Suprapubic skin (tissue), 4 donors: ENCODE measurements at places on chromosomes 13 and 19. TPM values are rescaled to one million over a fixed set of nuclear protein-coding genes. Genes with fewer than 3 reads are reported as not detected.

Gene ZNF177
- total RNA-seq = not detected

Gene FFAR2
- total RNA-seq = 0.64 TPM

Gene KLK8
- total RNA-seq = 77.1 TPM

Gene IGSF23
- total RNA-seq = not detected

DNA sequence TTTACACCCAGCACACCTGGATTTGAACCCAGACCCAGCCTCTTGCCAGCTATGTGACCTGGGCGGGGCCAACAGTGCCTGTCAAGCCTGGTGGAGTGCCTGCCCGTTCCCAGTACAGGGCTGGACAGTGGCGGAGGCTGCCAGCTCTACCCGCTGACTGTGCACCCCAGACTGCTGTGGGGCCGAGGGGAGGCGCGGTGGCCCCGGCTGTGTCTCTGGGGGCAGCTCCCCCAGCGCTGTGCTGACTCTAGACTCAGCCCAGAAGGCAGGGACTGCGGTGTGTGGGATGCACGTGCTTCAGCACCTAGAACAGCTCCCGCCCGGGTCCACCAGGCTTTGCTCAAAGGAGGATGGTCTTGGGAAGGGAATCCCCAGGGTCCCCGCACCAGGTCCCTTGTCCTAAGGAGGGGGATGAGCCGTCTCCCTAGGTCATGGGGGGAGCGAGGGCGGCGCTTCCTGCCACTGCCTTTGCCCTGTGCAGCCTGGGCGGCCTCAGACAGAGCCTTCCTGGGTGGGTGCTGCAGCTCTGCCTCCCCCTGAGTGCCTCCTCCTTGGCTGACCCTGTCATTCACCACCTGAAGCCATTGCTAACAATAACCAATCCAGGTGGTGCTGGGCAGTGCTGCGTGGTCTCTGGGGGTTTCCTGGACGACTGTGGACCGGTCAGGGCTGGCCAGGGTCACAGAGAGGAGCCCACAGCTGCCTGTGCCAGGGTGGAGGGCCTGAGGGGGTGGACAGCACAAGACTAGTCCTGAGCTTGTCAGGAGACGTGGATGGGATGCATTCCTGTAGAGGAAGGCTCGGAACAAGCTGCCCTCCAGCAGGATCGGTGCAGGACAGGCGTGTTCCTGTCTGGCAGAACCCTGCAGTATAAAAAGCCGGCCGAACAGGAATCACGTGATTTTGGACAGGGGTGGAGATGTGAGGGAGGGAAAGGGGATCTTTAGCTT, 18.6 kb downstream of the TMEM255B start:
- DNase-seq = no peak

DNA sequence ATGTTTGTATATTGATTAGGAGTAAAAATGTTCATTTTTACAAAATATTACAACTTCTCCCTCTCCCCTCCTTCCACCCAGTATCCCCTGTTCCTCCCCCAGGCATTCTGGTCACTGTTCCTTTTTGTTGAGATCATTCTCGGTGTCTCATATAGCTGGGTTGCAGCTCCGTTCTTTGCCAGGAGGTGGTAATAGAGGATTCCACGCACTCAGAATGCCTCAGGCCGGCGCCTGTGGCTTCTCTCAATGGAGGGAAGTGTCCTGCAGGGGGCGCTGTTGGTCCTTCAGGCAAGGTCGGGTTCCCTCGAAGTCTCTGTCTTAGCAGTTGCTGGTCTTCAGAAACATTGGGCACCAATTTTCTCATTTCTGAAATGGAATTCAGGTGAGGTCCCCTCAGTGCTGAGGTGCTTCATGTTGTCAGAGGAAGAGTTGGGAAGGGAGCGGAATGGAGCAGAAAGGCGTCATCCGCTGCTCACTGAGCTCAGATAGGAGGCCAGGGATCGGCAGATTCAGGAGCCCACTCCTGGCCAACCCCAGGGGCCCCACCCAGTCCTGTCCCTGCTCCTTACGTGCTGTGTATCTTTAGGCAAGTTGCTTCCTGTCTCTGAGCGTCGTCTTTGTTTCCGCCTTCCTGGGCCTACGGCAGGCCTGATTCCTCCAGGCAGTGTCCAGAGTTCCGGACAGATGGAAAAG, 10.3 kb upstream of the GARIN5A start:
- DNase-seq = no peak

- DNase-seq = no peak
Measured at GRCh38 chr13:110268061-110268460, 38.9 kb downstream of the COL4A1 start.

- no peak for DNase-seq
Measured at GRCh38 chr13:110509971-110510786, 51.3 kb downstream of the RAB20 start.

DNA sequence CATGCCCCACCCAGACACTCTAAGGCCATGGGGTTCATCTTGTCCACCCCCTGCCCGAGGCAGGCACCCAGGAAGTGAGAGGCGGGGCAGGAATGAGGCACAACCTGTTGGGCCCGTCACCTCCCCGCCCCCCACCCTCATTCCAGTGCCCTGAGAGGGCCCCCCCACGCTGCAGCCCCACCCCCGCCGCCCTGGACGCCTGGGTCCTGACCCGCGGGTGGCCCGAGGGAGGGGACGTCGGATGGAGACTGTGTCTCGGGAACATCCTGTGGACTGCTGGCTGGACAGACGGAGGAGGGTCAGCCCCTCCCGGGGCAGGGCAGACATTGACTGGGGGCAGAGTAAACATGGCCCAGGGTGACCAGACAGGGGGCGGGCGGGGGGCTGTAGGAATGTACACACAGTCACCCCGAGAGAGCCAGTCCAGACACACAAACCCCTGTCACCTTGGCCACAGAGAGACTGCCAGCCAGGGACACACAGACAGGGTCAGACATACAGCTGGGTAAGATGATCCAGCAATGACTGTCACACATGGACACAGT, 7.4 kb upstream of the JUNB start:
- DNase-seq = peak; percentile 82

- no peak for DNase-seq
Measured at GRCh38 chr19:11046605-11047354, 42.5 kb upstream of the LDLR start.

- peak; percentile 26 for DNase-seq
Measured at GRCh38 chr19:46862974-46863632, 2.3 kb downstream of the ARHGAP35 start.

GRCh38 chr19:3343619-3344502, 22.5 kb upstream of the NFIC start:
- DNase-seq = peak; percentile 96

DNA sequence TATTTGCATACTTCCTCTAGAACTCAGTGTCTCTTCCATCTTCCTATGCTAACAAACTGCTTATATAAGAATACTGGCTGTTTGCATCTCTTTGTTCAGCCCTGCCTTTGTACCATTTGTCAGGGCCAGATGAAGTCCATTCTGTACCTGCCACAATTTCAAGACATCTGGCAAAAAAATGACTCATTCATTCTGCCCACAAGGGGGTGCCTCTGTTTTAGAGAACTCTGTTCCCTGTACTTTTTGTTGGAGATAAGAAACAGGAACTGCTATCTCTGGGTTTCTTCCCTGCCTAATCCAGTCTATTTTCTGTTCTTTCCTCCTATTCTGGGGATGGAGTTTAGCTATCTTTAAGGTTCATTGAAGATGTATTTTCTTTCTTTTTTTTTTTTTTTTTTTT, 23.0 kb downstream of the ZNF568 start:
- DNase-seq = no peak

Gene VWA8
- 14.5 TPM for total RNA-seq

GRCh38 chr13:79212064-79212619, 193.9 kb downstream of the RBM26 start:
- no peak for DNase-seq

DNA sequence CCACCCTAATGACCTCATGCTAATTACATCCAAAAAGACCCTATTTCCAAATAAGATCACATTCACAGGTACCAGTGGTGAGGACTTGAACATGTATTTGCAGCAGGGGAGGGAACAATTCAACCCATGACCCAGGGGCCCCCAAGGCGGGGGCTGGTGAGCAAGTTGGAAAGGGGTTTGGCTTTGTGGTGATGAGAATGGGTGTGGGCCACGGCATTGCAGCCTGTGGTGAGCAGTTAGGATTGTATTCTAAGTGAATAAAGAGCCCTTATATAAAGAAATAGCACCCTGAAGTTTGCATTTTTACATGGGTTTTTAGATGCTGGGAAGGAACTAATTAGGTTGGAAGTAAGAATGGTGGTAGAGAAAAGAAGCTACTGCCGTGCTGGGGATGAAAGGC, 694.2 kb downstream of the EFNB2 start:
- DNase-seq = no peak

GRCh38 chr13:103883164-103883563, 816.9 kb upstream of the SLC10A2 start:
- DNase-seq = peak; percentile 91

GRCh38 chr13:113746143-113746525, 12.9 kb upstream of the TMEM255B start:
- no peak for DNase-seq

Gene SMAD9
- 2.4 TPM for total RNA-seq

DNA sequence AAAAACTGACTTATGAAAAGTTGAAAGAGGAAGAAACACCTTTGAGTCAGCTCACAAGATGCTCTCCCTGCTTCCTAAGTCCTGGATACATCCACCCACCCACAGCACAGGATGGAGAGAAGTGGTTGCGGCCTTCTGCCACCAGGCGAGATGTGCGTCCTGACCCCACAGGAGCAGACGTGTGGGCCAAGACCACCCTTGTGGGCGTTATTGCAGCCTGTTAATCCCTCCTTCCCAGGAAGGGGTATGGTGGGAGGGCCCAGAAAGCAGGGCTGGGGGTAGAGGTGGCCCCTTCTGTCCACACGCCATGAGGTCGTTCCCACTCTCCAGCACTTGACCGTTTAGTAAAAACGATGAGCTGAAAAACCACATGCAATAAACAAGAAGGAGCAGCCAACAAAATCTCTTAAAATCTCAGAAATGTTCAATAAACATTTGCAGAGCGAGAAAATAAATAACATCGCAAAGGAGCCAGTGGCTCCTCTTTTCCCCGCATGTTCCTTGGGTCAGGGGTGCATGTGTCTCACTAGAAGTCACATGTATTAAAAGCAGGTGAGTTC, 2.4 kb upstream of the AKAP8L start:
- DNase-seq = no peak

DNA sequence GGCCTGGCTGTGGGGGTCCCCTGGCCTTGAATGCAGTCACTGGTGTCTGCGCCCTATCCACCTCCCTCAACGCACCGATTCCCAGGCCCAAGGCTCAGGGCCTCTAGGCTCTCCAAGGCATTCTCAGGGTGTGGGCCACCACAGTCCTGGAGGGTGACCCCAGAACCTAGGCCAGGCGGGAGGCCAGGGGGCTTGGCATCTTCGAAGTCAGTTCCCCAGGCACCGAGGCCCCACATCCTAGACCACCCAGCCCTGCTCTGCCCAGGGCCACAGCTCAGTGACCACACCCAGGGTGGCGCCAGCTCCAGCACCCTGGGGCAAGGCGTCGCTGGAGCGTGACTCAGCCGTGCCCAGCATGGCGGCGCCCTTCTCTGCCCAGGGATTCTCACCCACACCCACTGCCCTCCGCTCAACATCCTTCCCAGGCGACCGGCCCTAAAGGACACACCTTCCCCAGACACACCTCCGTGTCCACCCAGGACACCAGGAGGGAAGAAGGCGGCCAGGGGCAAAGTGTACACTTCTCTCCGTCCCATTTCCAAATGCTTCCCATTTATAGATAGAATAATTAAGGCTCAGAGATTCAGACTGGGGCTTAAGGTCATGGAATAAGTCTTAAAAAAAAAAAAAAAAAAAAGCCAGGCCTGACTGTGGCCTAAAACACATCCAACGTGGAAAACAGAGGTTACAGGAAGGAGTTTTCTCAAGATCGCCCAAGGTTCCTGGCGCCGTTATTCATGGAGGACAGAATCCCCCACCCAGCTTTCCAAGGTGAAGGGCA, 36.4 kb upstream of the NANOS3 start:
- peak; percentile 89 for DNase-seq

- DNase-seq = no peak
Measured at GRCh38 chr13:46531953-46532352, 21.0 kb upstream of the LRCH1 start.

DNA sequence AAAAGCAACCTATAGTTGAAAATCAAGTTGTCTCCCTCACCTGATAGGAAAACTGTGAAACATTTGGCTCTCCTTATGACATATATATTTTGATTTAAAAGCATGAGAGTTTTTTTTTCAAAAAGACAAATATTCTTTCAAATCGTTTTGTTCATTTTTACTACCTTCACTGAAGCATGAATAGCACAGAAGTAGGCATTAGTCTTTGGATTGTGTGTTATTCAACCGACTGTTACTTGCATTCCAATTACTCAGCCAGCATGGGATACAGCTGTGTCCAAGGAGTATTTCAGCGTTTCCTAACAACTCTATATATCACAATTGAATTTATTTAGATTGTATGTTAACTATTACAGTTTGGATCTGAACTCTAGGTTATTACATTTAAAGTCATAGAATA, 135.2 kb downstream of the PCDH9 start:
- no peak for DNase-seq

- DNase-seq = no peak
Measured at GRCh38 chr13:96248103-96248502, 158.2 kb downstream of the HS6ST3 start.

DNA sequence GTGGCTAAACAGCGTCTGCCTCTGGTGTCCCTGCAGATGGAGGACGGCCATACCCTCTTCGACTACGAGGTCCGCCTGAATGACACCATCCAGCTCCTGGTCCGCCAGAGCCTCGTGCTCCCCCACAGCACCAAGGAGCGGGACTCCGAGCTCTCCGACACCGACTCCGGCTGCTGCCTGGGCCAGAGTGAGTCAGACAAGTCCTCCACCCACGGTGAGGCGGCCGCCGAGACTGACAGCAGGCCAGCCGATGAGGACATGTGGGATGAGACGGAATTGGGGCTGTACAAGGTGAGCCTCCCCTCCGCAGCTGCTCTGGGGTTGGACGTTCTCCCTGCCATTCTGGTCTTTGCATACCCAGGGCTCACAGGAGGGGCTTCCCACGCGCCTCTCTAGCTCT, 19.9 kb downstream of the UHRF1 start:
- no peak for DNase-seq

DNA sequence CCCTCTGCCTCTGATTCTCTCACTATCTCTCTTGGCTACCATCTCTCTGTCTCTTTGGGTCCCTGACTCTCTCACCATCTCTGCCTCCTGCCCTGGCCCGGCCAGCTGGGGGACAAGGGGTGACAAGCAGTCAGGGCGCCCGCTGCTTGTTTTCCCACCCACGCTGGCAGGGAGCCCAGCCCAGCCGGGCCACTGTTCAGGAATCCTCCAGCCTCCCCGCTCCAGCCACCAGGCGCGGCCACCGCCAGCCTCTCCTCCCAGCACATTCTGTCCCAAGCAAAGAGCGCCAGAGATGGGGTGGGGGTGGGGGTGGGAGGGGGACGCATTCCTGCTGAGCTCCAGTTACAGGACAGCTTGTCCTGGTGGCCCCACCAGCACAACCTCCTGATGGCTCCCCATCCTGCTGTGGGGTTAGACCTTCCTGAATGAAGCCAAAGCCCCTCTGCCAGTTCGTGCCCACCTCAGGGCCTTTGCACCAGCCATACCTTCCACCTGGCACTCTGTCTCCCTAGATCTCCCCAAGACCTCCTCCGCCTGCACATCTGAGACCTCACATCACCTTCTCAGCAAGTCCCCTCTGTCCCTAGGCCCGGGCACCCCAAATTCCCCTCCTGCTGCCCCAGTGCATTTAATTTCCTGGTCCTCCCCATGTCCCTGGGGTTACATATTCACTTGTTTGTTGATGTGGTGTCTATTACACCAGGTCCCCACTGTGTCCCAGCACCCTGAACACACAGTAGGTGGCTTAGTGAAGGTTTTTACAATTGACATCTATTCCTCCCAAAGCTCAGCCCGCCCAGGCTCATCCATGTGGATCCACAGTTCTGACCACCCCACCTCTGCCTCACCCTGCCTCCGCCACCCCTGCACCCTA, 12.5 kb downstream of the ARRDC2 start:
- DNase-seq = peak; percentile 95
